Epithelial cell of esophagus (primary cell): ENCODE measurements at places on chromosomes 4 and X.

- DNase-seq = no peak
Observed at GRCh38 chrX:2488621-2489285, 12.0 kb downstream of the DHRSX start.

DNA sequence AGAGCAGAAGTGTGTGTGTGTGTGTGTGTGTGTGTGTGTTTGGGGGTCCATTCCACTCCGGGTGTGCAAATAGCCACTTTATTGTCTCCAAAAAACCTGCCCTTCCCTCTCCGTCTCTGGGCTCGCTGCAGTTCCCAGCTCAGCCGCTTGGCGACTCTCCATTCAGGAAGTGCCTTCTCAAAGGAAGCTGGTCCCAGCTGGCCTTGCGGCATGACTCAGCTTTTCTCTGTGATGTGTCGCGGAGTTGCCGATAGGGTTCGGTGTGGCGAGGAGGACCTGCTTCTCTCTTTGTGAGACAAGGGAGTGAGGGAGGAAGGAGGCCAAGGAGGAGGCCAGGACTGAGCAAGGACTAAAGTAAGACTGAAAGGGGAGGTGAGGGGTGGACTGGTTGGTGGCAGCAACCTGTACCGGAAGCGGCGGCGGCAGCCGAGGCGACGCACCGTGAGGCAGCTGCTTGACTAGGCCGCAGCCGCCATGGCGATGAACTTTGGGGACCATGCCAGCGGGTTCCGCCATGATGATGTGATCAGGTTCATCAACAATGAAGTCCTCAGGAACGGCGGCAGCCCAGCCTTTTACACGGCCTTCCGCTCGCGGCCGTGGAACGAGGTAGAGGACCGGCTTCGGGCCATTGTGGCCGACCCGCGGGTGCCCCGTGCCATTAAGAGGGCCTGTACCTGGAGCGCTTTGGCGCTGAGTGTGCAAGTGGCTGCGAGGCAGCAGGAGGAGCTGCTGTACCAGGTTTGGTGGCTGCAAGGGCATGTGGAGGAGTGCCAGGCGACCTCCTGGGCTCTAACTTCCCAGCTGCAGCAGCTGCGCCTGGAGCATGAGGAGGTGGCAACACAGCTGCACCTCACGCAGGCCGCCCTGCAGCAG is at the start of gene TEX13C:
TEX13C (plus strand) TSS at position 226 of the 876 bp plus-strand sequence; CDS start at position 475, 249 bp downstream.
- no peak for DNase-seq

DNA sequence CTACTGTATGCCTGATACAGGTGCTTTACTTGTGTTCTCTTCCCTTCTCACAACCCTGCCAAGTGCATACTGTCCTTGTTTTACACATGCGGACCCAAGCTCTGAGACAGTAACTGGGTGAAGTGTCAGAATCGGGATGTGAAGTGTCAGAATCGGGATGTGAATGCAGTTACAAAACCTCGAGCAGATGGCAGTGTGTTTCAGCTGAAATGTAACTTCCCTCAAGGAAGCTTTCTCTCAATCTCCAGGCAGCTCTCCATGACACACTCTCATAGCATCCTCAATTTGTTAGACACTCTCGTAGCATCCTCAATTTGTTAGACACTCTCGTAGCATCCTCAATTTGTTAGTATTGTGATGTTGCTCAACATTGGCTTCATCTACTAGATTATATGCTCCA is 1.1 kb upstream of the HPSE start:
- no peak for DNase-seq

GRCh38 chrX:115311139-115311538 is 21.6 kb downstream of the LUZP4 start:
- no peak for DNase-seq

DNA sequence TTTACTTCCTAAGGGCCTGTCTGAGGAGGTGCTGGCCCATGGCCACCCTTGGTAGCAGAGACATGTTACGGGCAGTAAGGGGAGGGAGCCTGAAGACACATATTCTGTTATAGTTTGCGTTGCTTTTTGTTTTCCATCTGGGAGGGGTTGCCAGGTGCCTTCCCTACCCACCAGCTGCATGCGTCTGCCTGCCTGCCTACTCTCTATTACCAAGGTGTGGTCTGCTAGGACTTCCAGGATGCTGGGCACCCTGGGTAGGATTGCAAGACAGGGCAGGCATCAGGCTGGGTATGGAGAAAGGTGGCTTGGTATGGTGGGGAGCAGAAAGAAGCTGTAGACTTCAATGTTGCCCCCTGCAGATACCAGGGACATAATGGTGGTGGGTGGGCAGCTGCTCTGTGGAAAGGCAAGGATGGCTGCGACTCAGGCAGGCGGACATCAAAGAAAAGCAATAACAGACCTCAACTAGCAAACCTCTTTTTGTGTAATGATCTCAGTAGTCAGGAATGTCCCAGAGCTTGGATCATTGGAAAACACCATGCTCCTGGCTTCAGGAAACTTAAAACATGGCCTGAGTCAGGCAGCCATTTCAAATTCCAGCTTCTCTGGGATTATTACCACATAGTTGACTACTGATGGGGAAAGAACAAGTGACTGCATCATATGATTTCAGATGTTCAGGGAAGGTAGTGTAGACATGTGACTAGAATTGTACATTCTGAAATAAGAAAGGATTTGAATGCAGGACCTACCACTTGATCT is 67.8 kb downstream of the HOPX start:
- DNase-seq = peak; percentile 96

GRCh38 chr4:140069066-140069465 is 84.9 kb downstream of the MAML3 start:
- peak; percentile 57 for DNase-seq

- DNase-seq = peak; percentile 32
Observed at GRCh38 chrX:137031517-137032340, 2.1 kb downstream of the GPR101 start.

DNA sequence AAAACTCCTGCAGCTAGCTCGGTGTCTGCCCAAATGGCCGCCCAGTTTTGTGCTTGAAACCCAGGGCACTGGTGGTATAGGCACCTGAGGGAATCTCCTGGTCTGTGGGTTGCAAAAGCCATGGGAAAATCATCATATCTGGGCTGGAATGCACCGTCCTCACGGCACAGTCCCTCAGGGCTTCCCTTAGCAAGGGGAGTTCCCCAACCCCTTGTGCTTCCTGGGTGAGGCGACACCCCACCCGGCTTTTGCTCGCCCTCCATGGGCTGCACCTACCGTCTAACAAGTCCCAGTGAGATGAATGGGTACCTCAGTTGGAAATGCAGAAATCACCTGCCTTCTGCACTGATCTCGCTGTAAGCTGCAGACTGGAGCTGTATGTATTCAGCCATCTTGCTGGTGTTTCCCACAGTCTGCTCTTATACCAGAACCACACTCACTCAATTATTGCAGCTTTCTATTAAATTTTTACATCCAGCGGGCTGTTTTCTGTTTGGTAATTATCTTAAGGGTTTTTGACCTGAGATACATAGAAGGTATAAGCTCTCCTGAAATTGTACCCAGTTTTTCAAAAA is 36.7 kb upstream of the NPNT start:
- no peak for DNase-seq

GRCh38 chr4:73721435-73721834 is 18.9 kb upstream of the CXCL8 start:
- peak; percentile 82 for DNase-seq

DNA sequence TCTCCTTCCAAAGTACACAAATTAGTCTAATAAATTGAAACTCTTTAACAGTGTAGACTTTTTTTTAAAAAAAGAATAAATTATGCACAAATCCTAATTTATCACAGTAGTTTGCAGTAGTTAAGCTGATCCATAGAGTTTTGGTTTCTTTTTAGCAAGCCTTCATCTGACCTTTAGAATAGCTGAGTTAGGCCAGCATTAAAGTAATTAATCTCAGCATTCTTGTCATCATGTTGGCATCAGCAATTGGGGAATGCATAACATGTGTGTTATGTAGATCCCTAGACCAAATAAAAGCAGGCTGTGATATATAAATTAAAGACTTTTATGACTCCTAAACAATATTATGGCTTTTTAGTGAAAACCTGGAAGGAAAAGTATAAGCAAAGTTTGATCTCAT is 426.5 kb upstream of the PABPC4L start:
- DNase-seq = no peak
